Stimulated activated CD8-positive, alpha-beta memory T cell treated with anti-CD3 and anti-CD28 coated beads, Interleukin-4, amount 100 ng/mL, for 1 hour (primary cell): ENCODE measurements at places on chromosomes 4 and X.
A peak's percentile ranks its signal among the peaks of the same experiment; 100 is the strongest.

GRCh38 chr4:65033899-65034298 lies 624.6 kb upstream of the TECRL start:
- DNase-seq, result no peak

DNA sequence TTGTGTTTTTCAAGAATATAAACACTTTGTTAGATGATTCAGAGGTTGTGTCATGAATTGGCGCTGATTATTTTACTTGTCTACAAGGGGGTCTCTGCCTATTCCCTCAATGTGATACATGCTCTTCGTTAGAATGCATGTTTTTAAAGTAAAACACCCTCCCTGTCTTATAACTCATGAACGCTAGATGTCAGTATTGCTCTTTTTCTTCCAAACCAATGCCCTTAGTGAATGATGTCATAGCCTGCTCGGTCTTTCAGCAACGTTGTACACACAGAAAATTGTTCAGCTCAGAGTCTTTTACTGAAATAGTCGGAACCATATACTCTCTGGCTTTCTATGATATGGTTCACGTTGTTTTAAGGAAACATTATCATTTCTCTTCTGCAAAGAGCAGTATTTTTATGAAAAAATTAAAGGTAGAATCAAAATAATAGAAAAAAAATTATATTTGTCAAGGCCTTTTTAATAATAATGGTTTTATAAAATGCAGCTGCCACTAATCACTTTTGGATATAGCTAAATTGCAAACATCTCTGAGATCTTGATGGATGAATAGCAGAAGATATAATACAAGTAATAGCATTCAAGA lies 292.9 kb downstream of the TLL1 start:
- no peak for DNase-seq

DNA sequence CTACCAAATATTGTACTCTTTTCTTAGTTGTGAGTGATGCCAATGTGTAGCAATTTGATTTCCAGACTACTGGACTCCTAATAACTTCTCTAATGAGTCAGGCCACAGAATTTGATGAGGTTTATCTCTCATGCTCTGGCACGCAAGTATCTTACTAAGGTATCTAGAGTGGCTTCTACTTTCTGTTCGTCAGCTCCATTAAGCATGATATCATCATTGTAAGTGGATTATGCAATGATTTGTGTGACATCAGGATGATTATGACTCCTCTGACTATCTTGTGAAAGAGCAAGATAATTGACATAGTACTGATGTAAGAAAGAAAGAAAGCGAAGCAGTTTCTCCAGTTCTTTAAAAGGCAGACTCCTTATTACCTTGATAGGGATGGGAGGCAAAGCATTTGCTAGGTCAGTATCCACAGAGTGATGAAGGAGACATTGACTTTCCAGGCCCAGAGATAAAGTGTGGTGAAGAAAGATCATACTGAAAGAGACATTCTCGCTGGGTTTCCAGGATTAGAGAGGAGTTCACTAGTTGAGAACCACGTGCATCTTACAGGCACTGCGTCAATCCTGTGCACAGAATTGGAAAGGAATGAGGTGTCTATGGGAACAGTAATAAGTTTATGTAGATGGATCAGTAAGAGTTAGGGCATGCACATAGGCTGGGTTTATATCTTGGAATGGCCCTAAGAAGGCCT lies 161.9 kb upstream of the STK26 start:
- DNase-seq, result no peak

DNA sequence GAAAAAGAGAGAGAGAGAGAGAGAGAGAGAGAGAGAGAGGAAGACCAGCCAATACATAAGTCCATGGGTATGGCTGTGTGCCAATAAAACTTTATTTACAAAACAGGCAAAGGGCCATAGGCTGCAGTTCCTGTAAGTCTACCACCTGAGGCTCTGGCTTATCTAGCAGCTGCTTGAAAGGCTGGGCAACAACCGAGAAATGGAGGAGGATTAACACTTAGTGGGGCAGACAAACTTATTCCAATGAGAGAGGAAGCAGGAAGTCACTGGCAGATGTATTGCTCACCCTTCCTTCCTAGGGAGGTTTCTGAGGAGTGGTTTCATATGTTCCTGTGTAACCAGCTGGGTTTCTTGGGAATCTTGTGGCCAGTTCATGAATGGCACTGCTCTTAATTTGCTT lies 4.7 kb upstream of the GPR143 start:
- DNase-seq, result no peak

- DNase-seq, result no peak
These were observed 75.6 kb downstream of the CPE start for GRCh38 chr4:165454426-165454825.

DNA sequence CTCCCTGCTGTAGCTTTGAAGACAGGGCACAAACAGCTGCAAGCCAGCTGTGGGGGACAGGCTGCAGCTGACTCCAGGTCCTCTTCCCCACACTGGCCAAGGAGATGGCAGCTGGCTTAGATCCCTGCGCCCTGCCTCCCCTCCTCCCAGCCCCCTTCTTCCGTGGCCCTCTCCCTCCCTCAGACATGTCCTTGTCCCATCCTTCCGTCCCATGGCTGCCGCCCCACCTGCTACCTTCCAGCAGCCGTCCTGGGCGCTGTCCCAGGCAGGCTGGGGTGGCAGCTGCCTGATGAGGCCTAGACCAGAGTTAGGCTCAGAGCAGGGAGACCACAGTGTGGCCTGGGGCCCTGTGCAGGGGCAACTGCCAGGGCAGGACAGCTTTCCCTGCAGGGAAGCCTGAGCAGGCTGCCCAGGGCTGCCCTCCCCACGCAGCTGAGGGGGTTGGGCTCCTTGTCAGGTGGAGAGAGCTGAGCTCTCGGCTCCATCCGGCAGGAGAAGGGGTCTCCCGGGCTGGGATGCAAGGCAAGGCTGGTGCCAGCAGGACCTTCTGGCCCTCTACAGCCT lies 3.3 kb upstream of the BGN start:
- no peak for DNase-seq

DNA sequence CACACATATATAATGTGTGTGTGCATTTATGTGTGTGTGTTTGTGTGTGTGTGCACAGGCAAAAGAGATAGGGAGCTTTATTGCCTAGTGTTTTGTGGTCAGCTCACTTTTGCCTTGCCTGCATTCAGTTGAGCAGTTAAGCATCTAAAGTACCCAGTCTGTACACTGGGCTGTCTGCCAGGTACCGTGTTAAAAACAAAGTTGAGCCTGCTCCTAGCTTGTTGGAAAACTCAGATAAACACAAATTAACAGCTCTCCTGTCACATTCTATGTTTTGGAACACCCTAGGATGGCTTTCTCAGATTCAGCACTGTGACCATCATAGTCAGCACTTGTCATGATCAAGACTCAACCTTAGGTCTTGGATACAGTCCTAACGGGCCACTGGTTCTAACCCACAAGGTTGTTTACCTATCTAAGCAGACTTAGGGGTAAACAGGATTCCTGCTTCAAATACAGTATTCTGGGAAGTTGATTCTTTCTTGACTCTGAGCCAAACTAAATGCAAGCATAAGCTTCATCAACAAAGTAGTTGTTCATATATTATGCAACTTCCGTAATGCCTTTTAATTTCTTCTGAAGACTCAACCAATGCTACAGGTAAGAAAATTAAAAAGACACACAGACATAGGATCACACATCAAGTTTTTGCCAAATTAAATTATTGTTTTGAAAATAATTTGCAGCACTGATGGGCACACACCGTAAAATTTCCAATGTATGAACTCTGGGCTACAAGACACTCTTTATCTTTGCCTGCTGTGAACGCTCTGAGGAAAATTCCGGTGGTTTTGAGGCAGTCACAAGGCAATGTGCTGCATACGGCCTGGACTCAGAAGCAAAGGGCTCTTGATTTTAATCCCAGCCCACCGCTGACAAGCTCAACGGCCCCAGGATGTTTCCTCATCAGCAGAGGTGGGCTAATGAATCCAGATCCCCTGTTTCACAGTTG lies 11.3 kb upstream of the CD99 start:
- no peak for DNase-seq

GRCh38 chrX:70769659-70770227 lies 138.8 kb downstream of the TEX11 start:
- DNase-seq, result no peak

DNA sequence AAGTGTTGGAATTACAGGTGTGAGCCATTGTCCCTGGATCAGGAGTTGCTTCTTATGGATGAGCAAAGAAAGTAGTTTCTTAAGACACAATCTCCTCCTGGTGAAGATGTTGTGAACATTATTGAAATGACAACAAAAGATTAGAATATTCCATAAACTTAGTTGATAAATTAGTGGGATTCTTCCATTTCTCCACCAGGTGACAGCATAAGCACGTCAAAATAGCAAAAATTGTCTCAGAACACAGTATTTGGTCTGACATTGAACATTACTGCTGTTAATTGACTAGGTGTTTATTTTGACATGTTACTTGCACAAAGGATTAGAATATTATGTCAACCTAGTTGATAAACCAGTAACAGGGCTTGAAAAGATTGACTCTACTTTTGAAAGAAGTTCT lies 21.6 kb downstream of the CLDN34 start:
- DNase-seq, result no peak

DNA sequence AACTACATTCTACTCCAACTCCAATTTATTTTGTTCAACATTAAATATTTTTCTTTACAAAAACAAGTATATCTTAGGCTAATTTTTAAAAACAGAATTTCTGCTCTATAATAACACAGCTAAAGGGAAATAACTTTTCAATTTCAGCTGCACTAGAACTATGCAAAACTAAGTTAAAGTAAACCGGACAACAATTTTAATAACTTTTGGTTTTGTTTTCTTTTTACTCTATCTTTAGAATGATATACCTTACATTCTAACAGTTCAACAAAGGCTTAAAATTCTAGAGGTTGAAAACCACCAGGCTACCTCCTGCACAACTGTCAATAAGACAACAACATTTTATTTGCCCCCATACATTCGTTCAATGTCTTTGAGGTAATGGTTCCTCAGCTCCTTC lies 18.7 kb upstream of the KCNE5 start:
- no peak for DNase-seq

GRCh38 chr4:60461551-60461950 lies 738.6 kb upstream of the ADGRL3 start:
- DNase-seq, result no peak

DNA sequence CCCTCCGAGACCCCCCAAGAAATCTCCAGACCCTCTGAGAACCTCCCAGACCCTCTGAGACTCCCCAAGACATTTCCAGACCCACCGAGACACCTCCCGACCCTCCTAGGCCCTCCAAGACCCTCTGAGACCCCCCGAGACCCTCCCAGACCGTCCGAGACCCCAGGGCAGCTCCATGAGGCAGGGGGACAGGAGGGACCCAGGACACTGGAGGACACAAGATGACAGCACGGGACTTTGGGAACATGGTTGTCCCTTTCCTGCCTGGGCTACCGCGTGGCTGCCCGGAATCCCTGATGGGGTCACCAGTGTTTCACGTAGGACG lies 10.3 kb downstream of the CTBP1 start:
- no peak for DNase-seq

GRCh38 chr4:186248643-186249042 lies 17.3 kb upstream of the F11 start:
- no peak for DNase-seq

DNA sequence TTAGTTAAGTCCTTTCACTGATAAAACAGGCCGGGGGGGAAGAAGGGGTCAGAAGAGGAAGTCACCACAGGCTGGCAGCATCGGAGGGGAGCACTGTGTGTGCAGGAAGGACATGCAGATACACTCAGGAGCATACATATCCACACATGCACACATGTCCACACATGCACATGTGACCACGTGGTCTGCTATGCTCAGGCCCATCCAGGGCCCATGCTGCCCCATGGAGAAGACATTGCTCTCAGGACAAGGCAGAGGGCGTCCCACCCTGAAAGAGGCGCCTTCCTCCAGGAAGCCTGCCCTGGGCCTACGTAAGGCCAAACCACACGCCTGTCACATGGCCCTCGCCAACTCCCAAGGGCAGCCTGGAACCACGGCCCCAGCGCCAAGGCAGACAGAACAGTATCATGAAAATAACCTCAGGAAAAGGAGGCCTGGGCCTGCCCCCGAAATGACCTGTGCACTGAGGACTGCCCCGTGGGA lies 15.8 kb downstream of the WDR1 start:
- no peak for DNase-seq

GRCh38 chrX:132395026-132395425 lies 93.8 kb downstream of the MBNL3 start:
- no peak for DNase-seq

- DNase-seq, result no peak
These were observed 208.2 kb downstream of the TENM3 start for GRCh38 chr4:182451441-182451840.

- no peak for DNase-seq
These were observed 2277.7 kb upstream of the AGA start for GRCh38 chr4:179719766-179720450.

GRCh38 chr4:93751411-93751810 lies 77.1 kb upstream of the ATOH1 start:
- DNase-seq, result no peak

DNA sequence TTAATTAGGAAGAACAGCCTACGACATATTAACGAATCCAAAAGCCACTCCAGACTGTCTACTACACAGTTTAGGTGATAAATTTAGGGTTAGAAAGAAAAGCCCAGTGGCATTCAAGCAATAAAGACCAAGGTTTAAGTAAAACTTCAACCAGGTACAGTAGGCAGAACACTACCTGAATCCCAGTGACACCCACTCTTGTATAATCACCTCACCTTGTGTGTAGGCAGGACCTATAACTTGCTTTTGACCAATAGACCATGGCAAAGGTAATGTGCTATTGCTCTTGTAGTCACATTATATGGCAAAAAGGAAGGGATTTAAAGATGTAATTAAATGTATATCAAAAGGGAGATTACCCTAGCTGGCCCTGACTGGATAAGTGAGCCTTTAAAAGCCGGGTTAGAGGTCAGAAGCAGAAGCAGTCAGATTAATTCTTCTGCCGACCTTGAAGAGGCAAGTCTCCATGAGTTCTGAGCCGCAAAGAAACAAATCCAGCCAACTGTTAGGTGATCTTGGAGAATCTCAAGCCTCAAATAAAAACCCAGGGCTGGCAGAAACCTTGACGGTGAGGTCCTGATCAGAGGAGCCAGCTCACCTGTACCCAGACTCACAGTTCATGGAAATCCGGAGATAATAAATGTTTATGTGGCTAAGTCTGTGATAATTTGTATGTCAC lies 8.8 kb downstream of the FSTL5 start:
- no peak for DNase-seq

DNA sequence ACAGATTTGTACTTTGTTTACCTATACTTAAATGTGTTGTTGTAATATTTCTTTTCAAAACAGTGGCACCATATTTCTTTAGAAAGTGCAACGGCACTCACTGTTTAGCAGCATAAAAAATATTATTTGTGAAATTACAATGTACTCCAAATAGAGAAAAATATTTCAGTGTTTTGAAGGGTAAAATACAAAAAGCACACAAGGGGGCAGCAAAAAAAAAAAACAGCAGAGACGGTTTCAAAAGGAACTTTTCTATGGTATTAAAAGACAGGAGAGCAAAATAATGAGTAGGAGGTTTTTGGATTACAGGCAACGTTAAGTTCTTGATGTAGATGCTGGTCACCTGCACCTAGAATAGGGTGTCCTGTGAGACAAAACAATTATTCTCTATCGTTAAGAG lies 2.0 kb downstream of the NUDT11 start:
- no peak for DNase-seq

GRCh38 chrX:16517039-16517605 lies 132.8 kb upstream of the S100G start:
- DNase-seq, result no peak

GRCh38 chrX:54182194-54182863 lies 725 bp downstream of the FAM120C start:
- DNase-seq, result peak; percentile 34

- no peak for DNase-seq
These were observed 362 bp downstream of the NCAPG start for GRCh38 chr4:17811078-17811603.
